ENCODE measurements at places on chromosomes 2 and 18.

- peak; percentile 17 for DNase-seq
These were observed 3.4 kb downstream of the OTX1 start for GRCh38 chr2:63053889-63054602.

DNA sequence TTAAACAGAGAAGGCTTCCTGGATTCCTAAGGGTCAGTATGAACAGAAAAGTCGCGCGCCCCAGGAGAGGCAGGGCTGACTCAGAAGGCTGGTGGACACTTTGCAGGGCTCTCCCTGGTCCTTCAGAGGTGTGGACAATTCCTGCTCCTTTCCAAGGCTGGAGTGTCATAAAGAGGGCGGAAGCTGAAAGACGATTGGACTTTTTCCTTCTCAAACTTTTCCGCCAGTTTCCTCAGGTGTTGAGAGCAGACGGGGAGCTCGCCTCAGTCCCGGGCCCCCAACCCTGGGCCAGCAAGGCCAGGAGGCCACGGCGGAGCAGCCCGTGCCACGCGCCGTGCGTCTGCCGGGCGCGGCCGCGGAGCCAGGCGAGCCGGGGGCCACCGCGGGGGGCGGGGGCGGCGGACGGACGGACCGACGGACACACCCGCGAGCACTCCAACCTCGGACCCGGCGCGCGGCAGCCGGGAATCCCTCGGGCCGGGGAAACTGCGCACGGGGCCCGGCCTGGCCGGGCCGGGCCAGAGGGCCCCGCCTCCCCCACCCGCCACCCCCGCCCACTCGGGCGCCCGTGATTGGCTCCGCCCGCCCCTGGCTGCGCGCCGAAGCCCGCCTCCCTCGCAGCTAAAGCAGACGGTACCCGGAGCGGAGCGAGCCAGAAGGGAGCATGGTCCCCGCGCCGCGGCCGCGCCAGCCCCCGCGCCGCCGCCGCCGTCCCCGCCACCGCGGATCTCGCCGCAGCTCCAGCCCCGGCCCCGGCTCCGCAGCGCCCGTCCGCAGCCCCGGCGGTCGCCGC is at the start of gene KLHL29:
Gene KLHL29, plus strand, starts transcription at position 629 of the 793 bp plus-strand sequence. CDS start 177,018 bp downstream, outside the sequence.
- DNase-seq: peak; percentile 97

- no peak for DNase-seq
These were observed 181.1 kb upstream of the EPAS1 start for GRCh38 chr2:46116150-46116549.

DNA sequence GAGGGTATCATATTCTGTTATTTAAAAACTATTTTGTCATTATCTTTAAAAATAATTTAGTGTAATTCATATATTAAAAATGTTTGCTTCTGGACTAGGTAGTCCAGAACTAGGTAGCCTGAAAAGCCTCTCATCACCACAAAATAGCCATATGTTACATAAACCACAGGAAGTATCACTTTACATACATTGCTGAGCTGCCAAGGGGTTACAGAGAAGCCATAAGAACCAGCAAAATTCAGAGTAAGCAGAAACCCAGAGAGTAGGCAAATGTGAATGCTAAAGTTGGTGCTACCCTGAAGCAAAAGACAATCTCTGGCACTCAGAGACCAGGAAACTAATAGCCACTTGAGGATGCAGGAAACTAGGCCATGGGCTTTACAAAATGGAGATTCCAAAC is 60.9 kb downstream of the LOXHD1 start:
- DNase-seq: no peak

DNA sequence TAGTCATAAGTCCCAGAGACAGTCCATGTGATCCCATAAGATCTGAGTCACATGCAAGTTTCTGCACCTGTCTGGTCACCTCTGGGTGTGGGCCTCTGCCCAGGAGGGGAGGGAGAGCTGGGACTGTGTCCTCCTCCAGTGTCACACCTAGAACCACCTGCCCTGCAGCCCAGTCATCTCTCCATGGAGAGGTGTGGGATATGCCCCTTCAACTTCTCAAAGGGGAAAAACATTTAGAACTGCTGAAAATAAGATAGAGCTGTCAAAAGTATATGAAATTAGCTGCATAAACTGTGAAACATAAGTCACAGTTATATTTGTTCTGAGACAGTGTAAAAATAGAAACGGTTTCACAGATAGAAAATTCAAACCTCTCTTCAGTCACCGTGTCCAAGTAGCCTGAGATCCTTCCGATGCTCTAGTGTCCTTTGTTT is 55.4 kb downstream of the NGEF start:
- DNase-seq: no peak
